Iris pigment epithelial cell (primary cell): ENCODE measurements at places on chromosomes 16 and 17.

GRCh38 chr16:27347930-27348685 is 34.3 kb downstream of the IL4R start:
- DNase-seq: no peak

GRCh38 chr17:50681263-50682200 is 26.2 kb downstream of the ANKRD40 start:
- DNase-seq: peak; percentile 81

DNA sequence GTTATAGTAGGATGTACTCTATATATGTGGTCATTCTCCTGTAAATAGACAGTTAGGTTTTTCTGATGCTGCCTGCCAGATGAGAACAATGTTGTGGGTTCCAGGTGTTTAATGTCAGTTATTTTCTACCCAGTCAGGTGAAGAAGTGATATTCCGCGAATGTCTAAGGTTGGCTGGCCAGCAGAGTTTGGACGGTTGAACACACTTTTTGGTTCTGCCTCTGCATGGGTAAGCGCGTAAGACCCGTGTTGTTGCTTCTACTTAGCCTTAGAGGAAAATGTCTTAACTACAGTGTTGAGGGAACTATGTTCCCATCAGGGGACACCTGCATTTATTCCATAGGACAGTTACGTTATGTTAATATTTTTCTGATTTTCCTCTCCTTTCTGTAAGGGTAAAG is 162.6 kb downstream of the MAP2K6 start:
- no peak for DNase-seq

DNA sequence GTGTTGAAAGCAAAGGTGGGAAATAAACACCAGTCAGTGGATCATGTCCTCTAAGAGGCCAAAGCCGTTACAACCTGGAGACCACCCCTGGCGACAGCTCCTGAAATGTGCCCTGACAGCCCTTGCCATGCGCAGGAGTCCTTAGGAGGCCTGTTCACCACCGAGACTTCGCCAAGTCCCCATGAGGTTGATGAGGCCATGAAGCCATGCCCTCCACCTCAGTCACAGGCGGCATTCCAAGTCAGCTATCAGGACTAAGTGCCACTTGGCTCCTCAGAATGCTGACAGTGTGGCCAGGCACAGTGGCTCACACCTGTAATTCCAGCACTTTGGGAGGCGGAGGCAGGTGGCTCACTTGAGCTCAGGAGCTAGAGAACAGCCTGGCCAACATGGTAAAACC is 27.1 kb downstream of the ADAM11 start:
- DNase-seq: no peak

GRCh38 chr17:77619326-77619725 is 339.2 kb upstream of the TNRC6C start:
- no peak for DNase-seq

DNA sequence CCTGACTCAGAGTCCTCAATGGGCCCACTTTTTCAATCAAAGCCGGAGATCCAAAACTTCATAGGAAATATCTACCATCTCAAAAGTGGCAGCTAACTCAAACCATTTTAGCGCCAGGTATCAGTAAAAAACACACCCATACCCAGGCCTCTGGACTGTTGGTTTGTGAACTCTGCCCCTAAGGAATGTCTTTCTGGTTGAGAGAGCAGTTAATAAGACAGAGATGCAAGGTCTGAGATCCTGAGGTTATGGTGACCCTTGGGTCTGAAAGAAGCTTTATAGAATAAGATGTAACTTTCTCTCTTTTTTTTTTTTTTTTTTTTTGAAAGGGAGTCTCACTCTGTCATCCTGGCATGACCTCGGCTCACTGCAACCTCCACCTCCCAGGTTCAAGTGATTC is 350.5 kb downstream of the SOX9 start:
- no peak for DNase-seq

GRCh38 chr16:26840691-26841090 is 226.0 kb upstream of the C16orf82 start:
- no peak for DNase-seq

DNA sequence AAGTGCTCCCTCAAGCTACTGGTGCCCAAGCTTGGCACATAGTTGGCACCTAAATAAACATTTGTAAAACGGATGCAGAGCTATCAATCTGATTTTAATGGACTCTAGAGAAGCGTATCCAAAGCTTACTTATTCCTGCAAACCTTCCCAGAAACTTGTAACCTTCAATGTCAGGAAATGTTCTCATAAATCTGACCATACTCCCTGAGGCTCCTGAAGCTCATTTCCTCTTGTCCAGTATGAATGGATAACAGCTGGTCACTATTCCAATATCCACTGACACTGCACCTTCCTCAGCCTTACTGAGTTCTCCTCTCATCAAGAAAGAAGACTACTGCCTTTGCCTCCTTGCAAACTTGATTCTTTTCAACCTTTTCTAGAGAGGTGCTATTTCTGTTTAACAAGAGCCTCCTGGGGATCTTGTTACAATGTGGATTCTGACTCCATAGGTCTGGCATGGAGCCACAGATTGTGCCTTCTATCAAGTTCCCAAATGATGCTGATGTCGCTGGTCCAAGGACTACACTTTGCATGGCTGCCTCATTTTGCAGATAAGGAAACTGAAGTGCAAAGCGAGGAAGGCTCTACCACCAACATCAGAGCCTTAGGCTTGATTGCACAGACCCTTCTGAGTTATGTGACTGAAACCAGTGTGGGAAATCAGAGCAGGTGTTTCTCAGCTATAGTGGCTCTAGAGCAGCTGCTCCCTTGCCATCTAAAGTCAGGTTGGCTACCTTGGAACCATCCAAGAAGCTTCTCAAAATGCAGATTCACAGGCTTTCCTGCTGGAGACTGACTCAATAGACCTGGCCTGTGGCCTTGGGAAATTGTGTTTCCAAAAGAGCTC is 377.8 kb downstream of the SOX9 start:
- DNase-seq: no peak

DNA sequence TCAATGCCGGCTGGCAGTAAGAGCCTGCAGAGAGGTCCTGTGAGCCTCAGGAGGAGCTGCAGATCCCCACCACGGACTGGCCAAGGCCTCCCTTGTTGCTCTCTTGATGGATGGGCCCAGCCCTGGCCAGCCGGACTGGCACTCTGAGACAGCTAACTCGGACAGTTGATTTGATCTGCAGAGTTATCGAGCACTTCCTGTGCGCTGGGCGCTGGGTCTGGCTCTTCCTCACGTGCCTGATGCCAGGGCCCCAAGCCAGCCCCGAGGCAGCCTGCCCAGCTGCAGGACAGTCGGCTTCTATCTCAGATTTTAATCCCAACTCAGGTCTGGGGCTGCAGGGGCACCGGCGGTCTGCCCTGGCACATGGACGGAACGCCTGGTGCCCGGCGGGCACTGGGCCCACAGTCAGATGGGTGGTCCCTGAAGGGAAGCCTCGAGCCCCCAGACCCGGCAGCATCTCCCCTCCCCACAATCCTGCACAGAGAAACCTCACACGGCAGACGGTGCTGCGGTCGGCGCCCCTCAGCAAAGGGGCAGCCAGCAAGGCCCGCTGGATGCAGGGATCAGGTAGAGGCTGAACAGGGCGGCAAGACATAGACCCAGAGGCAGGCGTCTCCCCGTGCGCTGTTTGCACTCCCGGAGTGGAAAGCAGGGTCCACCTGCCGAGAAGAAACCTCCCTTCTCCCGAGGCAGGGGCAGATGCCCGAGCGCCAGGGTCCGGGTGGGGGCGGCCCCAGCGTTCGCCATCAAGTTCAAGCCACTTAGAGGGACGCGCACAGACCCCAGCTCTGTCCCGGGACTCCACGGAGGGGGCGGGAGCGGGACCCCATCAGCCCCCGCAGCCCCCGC is 34.0 kb downstream of the TIMM22 start:
- no peak for DNase-seq

DNA sequence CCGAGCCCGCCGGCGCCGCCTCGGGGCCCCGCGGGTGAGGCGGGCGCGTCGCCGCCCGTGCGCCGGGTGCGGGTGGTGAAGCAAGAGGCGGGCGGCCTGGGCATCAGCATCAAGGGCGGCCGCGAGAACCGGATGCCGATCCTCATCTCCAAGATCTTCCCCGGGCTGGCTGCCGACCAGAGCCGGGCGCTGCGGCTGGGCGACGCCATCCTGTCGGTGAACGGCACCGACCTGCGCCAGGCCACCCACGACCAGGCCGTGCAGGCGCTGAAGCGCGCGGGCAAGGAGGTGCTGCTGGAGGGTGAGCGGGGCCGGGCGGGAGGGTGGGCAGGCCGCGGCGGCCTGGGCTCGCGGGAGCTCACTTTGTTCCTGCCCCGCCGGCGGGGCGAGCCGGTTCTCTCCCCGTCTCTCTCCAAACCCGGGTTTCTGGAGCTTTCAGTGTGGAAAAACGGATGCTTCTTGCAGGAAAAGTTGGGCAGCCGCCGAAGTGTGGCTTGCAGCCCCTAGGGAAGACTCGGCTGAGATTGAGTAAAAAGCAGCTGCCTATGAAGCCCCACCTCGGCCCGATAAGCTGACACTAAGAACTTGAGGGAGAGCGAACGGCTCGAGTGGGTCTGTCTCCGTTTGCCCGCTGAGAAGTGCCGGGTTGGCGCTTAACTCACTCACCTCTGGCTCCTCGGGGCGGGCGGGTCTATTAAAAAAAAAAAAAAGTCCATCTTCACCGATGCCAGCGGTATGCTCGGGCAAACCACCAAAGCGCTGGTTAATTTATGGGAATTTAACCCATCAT is 677 bp downstream of the SNTB2 start:
- DNase-seq: peak; percentile 47

GRCh38 chr17:50635982-50636803 is 1.5 kb downstream of the ABCC3 start:
- DNase-seq: no peak

DNA sequence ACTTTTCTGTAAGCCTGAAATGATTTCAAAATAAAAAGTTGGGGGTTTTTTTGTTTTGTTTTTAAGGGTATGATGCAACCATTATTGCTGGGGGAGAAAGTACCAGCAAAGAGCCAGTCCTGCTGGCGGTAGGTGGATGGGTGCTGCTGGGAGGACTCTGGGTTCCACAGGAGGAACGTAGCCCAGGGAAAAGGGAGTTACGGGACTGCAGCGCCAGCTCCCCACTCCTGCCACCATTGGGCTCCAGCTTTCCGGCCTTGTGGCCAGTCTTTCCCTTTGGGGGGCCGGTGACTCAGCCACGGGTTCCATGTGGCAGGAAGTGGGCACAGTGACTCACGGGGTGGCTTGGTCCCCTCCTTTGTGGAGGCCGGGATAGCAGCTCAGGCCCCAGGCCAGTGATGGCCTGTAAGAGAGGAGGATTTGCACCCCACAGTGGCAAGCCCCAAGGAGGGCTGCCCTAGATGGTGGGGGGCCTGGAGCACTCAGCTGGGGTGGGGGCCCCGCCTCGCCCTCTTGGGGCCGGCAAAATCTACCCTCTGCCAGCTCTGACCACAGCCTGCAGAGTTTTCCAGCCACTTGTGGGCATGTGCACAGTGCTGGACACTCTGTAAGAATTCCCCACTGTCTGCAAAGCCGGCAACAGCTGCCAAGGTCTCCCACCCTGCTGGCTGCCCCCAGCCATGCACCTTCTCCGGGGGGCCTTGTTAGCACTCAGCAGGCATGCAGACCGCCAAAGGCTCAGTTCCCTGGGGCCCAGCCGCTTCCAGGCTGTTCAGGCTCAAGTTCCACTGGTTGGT is 30.4 kb downstream of the SOCS3 start:
- peak; percentile 73 for DNase-seq

- DNase-seq: no peak
Observed at GRCh38 chr16:79751471-79752184, 151.1 kb upstream of the MAF start.

DNA sequence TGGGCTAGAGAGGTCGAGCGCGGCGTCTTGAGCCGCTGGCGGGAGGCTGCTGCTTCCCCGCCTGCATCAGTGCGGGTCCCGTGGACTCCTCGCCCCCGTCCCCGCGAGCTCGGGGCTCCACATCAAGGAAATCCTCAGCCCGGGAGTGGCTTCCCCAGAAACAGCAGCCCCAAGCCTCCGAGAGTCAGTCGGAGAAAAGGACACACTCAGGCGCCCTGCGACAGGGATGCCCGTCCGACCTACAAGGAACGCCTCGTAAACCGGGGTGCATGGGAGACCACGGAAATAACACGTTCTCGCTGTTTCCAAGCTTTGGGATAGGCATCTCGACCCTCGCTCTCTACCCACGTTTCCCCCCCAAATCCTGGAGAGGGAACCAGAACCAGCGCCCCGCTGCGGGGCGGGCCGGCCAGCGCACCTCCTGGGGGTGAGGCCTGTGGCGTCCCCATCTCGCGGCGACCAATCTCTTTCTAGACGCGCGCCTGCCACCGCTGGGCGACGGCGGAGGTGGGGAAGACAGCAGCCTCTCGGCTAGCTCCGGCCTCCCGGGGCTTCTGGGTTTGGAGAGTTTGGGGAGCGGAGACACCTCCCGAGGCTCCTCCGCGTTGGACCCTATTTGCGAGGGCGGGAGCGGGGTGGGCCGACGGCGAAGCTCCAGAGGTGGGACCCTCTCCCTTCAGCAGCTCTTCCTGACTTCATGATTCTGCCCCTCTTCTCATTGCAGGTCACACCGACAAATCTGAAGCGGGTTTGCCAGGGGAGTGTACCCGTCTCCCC is 759 bp upstream of the TP53I13 start:
- DNase-seq: peak; percentile 43

GRCh38 chr17:2390199-2390836 is 10.5 kb downstream of the MNT start:
- no peak for DNase-seq

DNA sequence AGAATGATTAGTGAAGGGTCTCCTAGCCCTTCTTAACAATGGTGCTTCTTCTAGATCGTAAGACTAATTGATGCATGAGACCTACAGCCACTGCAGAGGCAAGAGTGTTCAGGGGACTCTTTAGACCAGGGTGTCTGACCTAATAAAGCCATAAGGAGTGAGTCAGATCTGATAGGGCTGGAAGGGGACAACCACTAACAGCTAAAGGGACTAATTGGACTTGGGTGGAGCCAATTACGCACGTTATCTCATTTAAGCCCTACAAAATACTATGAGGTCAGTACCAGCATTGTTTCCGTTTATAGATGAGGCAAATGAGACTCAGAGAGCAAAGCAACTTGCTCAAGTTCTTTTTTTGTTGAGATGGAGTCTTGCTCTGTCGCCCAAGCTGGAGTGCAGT is 14.5 kb upstream of the RNF222 start:
- DNase-seq: no peak

- DNase-seq: no peak
Observed at GRCh38 chr17:17377071-17377967, 74.1 kb downstream of the NT5M start.

- peak; percentile 55 for DNase-seq
Observed at GRCh38 chr17:61926826-61927207, 965 bp downstream of the INTS2 start.

DNA sequence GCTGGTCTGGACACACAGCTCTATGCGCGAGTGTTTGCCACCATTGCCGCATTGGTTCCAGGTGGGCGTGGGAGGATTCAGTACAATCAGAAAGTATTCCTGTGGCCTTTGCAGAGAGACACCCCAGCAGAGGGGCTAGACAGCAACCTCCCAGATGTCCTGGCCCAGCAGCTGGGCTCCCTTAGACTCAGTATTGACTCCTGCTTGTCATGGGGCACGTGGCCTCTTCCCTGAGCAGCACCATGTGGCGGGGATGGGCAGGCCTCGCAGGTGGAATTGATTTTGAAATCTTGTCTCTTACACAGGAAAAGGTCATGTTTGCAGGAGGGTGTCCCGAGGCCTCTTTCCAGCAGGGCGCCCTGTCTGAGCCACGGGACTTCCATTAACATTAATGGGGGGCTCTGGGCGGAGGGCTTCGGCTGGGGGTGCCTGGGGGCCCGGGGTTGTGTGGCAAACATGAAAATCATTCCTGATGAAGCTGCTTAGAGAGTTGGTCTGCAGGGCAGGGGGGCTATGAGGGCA is 96.4 kb downstream of the C16orf78 start:
- no peak for DNase-seq
